Mesothelial cell of epicardium (in vitro differentiated cells): ENCODE measurements at places on chromosomes 13 and 19.

- no peak overlapping the region for H3K27ac ChIP-seq
- DNase-seq: no peak
- no peaks in the 10 kb centered on the region for H3K27me3 ChIP-seq
- no peak overlapping the region for H3K4me3 ChIP-seq
These were observed 44.2 kb downstream of the EDNRB start for GRCh38 chr13:77874406-77874805.

GRCh38 chr19:44803442-44804428 lies 5.2 kb upstream of the BCAM start:
- no peaks in the 10 kb centered on the region for H3K27me3 ChIP-seq
- H3K4me1 ChIP-seq: peaks cover 21% of the 10 kb centered on the region
- no peak overlapping the region for H3K27ac ChIP-seq
- DNase-seq: no peak
- peaks cover 3% of the 10 kb centered on the region for H3K36me3 ChIP-seq

DNA sequence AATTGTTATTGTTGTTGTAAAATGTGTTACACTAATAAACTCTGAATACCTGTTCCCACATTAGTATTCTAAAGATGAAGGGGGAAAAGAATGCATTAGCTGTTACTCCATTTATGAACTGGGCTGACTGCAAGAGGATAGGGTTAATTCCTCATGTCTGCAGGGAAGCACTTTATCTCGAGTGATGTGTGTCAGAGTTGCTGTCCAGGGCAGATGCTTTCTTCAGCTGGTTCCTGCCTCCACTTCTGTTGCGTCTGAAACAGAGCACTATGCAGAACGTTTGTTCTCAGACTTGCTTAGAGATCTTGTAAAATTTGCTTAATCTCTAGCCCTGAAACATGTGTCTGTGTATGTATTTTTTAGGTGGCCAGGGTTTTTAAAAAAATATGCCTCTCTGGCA lies 318.8 kb downstream of the SPRY2 start:
- H3K4me1 ChIP-seq: peaks cover 6% of the 10 kb centered on the region
- no peak overlapping the region for H3K4me3 ChIP-seq
- no peaks in the 10 kb centered on the region for H3K27me3 ChIP-seq
- H3K27ac ChIP-seq: no peak overlapping the region

DNA sequence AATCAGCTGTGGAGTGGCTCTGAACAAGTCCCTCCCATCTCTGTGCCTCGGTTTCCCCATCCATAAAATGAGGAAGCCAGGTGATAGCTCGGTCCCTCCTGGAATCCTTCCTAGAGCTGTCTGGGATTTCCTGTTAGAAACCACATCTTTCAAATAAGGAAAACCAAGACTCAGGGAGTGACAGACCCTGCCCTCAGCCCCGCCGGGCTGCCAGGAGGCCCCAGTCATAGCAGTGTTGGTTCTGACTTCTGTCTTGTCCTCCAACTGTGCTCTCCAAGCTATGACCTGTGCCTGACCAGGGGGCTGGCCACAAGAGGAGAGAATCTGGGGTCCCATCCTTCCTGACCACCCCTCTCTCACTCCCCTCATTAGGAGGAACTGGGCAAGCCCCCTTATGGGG lies 1.1 kb upstream of the SHD start:
- H3K4me3 ChIP-seq: peak overlapping the region; percentile 72
- no peaks in the 10 kb centered on the region for H3K36me3 ChIP-seq
- H3K27me3 ChIP-seq: peaks cover 40% of the 10 kb centered on the region
- H3K4me1 ChIP-seq: peaks cover 11% of the 10 kb centered on the region
- H3K27ac ChIP-seq: no peak overlapping the region

DNA sequence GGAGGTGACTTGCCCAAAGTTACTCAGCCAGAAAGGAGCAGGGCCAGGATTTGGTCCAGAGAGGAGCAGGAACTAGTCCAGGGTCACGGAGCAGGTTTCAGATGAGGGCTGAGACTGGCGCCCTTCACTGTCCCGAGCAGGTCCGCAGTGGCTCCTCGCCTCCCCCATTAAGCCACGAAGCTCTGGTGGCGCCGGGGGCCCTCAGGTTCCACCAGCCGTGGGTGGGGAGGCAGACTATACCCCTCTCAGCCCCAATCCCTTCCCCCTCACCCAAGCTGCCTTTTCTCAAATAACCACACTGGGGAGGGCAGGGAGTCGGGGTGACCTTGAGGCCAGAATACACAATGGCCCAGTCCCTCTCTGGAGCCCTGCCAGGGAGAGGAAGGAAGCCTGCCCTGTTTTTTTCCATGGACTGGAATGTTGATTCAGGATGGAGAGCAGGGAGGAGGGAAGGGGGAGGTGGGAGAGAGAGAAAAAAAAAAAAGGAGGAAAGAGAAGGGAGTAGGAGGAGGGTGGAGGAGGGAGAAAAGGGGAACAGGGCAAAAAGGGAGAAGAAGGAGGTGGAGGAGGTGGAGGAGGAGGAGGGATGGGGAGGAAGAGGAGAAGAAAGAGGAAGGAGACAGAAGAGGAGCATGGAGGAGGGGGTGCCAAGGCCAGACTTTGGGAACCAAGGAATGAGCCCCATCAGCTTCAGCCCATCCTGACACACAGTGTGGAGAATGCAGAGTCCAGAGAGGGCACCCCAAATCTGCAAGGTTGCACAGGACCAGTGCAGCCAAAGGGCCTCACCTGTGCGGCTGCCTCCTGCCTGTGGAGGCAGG lies 19.7 kb downstream of the CEACAM16 start:
- peaks cover 22% of the 10 kb centered on the region for H3K4me1 ChIP-seq
- no peak for DNase-seq
- H3K4me3 ChIP-seq: no peak overlapping the region
- H3K36me3 ChIP-seq: no peaks in the 10 kb centered on the region
- H3K27me3 ChIP-seq: no peaks in the 10 kb centered on the region

GRCh38 chr13:45817833-45818232 lies 33.7 kb downstream of the SIAH3 start:
- H3K27me3 ChIP-seq: peaks cover 5% of the 10 kb centered on the region
- no peak for DNase-seq
- no peaks in the 10 kb centered on the region for H3K4me1 ChIP-seq
- H3K4me3 ChIP-seq: no peak overlapping the region

DNA sequence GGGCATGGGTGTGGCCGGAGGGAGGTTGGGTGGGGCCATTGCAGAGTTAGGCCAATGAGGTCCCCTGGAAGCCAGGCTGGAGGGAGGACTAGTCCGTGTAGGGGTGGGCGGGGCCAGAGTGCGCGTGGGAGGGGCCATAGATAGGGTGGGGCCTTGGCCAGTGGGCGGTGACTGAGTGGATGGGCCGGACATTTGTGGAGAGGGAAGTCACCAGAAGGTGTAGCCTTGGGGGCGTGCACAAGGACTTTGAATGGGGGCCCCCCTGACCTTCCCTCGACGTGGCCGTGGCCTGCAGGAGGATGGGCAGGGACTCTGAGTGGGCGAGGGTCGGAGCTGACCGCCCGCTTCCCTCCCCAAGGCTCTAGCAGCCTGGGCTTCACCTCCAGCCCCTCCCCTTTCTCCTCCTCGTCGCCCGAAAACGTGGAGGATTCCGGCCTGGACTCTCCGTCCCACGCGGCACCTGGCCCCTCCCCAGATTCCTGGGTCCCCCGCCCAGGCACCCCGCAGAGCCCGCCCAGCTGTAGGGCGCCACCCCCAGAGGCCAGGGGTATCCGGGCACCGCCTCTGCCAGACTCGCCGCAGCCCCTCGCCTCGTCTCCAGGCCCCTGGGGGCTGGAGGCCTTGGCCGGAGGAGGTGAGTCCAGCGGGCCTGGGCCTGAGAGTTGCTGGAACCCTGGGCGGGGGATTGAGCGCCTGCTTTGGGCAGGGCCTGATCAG lies 16.5 kb upstream of the B3GNT3 start:
- H3K36me3 ChIP-seq: no peaks in the 10 kb centered on the region
- peaks cover 31% of the 10 kb centered on the region for H3K27me3 ChIP-seq
- peak; percentile 45 for DNase-seq
- H3K4me1 ChIP-seq: peaks cover 5% of the 10 kb centered on the region
- peak overlapping the region; percentile 47 for H3K4me3 ChIP-seq

DNA sequence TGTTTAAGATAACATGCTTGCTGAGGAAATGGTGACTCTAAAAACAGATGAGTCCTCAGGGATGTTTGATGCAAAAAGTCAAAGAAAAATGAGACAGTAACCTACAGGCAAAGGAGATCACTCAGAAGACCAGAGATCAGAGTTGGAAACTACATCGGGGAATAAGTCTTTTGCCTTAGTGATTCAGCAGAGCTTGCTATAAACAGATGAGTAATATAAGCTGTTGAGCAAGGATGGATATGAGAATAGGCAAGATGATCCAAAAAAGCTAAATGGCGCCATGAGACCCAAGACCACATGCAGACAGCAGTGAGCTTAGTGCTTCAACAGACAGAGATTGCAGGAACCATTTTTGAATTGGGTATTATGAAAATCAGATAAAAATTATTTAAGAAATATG lies 168.6 kb downstream of the POSTN start:
- H3K4me1 ChIP-seq: no peaks in the 10 kb centered on the region
- no peak for DNase-seq
- no peak overlapping the region for H3K4me3 ChIP-seq
- H3K27ac ChIP-seq: no peak overlapping the region
- H3K36me3 ChIP-seq: no peaks in the 10 kb centered on the region

DNA sequence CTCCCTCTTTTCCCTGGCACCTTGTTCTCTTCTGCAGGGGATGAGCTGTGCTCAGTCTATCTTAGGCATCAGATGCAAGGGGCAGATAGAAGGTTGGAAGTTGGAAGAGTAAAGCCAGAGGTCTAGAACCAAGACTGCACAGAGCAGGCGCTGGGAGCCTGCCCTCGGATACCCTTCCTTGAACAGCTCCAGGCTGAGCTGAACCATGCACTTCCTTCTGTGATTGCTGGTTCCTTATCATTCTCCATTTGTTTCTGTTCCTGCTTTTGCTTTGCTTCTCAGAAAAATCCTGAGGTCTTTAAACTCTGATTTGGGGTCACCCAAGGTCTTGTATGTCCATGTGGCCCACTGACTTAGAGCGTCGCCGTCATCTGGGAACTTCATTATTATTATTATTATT lies 36.3 kb downstream of the ARHGEF18 start:
- H3K36me3 ChIP-seq: no peaks in the 10 kb centered on the region
- DNase-seq: no peak
- peaks cover 7% of the 10 kb centered on the region for H3K4me1 ChIP-seq
- no peak overlapping the region for H3K4me3 ChIP-seq
- no peak overlapping the region for H3K27ac ChIP-seq
- H3K27me3 ChIP-seq: no peaks in the 10 kb centered on the region

- no peak overlapping the region for H3K4me3 ChIP-seq
- no peak overlapping the region for H3K27ac ChIP-seq
- H3K27me3 ChIP-seq: peaks cover 2% of the 10 kb centered on the region
- H3K4me1 ChIP-seq: no peaks in the 10 kb centered on the region
- no peaks in the 10 kb centered on the region for H3K36me3 ChIP-seq
- DNase-seq: no peak
These were observed 209.1 kb downstream of the IRS2 start for GRCh38 chr13:109577191-109577700.

DNA sequence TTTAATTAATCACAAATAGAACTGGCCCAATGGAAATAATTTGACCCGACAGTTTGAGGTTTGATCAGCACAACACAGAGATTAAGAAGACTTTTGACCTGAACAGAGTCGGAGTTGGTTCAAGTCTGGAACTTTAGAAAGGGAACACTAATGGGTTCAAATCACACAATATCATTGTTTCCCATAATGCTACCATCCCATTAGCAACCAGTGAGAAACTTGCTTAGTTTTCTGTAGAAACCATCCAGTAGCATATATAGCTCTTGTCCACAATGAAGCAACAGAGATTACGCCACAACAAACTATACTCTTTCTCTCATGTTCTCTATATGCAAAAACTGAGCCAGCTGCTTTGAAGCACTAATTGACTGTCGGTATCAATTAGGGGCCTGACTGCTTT lies 376.9 kb upstream of the SPRY2 start:
- H3K27me3 ChIP-seq: no peaks in the 10 kb centered on the region
- DNase-seq: no peak
- no peak overlapping the region for H3K27ac ChIP-seq
- no peak overlapping the region for H3K4me3 ChIP-seq

GRCh38 chr13:75236774-75237173 lies 245.2 kb downstream of the TBC1D4 start:
- no peak overlapping the region for H3K4me3 ChIP-seq
- H3K27me3 ChIP-seq: peaks cover 13% of the 10 kb centered on the region
